ENCODE measurements at places on chromosomes 4 and X.
A peak's percentile ranks its signal among the peaks of the same experiment; 100 is the strongest.

DNA sequence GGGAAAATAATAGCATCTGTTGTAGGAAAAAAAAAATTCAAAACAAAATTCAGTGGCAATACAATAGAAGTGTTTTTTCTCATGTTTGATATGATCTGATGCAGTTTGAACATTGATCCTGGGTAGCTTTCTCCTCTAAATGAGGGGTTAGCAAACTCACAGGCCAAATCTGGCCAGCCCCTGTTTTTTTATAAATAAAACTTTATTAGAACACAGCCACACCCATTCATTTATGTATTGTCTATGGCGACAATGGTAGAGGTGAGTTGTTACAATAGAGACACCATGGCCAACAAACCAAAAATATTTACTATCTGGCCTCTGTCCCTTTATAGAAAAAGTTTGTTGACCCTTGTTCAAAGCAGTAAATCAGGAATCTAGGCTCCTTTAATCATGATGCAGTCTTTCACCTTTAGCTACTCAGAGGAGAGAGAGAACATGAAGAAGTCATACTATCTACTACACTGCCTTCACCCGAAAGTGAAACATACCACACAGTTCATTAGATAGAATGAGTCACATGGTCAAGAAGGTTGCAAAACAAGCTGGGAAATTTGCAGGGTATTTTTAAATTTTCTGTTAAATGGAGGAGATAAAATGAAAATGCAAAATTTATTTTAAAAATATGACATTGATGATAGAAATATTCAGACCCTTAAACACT lies 186.6 kb upstream of the MAOA start:
- no peak for DNase-seq

GRCh38 chr4:151811403-151811802 lies 50.6 kb upstream of the GATB start:
- no peak for DNase-seq

DNA sequence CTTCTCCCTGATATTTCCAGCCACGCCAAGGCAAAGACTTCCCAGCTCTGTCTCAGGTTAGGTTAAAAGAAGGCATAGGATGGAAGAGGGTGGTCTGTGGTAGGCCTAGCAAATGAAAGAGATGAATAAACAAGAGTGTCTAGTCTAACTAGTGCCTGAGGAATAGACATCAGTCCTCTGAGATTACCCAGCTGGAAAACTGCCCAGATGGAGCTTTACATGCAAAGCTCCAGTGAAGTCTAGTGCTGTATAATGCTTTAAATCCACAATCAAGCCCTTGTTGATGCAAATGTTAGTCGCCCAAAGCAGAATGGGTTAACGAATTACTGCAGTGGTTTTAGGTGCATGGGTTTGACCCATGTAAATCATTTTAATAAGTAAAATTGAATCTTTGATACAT lies 24.8 kb upstream of the GUCY1B1 start:
- DNase-seq = no peak

DNA sequence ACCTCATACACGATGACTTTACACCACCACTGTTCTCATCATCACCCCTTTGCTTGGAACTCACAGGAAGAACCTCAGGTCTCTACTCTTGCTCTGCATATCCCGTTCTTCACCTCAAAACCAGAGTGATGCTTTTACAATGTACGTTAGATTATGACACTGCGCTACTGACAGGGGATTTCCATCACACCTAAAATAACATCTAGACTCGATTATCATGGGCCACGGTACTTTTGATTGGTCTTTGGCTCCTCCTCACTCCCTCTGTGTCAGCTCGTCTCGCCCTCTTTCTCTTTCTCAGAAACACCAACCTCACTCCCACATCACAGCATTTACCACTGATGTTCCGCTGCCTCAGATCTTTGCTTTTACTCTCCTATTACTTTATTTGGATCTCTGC lies 172.4 kb downstream of the TLL1 start:
- peak; percentile 61 for DNase-seq

- no peak for DNase-seq
These were observed 8.7 kb upstream of the PJA1 start for GRCh38 chrX:69173906-69174305.

DNA sequence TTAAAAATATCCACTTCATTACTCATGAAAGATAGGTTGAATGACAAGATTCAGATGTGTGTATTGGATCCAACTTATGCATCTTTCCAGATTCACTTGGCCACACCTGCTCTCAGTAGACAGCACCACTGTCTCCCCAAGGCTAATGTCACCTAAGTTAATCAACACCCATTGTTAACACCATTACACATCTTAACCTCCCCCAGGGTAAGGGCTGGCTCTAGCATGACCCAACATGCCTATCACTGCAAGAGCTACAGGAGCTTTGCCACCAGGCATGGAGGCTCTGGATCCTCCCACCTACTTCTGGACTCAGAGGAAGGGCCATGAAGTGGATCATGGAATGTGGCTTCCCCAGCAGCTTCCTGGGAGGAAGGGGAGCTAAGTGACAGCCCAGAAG lies 32.8 kb upstream of the LSM6 start:
- no peak for DNase-seq

GRCh38 chr4:75723163-75724065 lies 963 bp upstream of the USO1 start:
- DNase-seq = peak; percentile 3

Data from CD4-positive, alpha-beta T cell treated with Interleukin-10 for 1 hour (primary cell).